ENCODE measurements at places on chromosomes 4 and X.

DNA sequence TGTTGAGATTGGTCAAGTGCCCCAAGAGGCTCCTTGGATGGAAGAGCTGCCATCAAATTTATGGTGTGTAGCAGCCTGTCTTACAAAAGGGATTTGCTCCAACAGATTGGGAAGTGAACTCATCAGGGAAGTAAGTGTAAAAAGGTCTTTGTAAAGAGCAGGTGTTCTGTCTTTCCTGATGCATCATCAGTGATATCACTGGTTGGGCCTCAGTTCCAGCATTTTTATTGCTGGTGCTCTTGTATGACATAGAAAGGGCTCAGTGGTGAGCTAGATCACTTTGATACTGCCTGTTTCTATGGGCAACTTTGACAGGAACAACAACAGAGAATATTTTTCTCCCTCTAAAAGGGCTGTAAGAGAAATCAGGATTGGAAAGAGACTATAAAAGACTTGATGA, 8.7 kb upstream of the GABRE start:
- no peak for DNase-seq

DNA sequence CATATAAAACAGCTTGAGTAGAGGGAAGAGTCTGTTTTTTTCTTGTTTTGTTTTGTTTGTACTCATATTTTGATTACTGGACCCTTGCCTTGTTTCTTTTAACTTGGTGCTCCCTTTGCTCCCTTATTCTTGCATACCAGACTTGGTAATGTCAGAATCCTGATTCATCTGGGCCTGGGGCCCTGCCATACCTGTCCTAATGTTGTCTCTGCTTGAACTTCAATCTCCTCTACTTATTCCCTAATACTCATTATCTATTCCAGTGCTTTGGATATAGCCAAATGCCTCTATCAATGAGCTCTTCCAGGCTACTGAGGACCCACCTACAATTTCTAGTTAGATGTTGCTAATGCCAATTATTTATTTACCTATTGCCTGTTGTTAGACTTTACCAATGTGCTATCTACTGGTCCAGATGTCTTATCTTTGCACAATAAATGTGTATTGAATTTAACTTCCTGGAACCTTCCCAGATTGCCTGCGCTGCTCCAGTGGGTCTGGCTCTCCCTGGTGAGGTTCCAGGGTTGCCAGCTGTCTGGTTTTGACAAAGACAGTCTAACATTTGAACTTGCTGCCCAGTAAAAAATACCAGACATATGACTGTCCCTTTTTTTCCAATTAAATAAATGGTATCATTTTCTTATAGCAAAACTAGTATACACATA, 64.4 kb upstream of the ACSL4 start:
- DNase-seq: no peak

GRCh38 chrX:129769467-129770154, 10.1 kb upstream of the SASH3 start:
- DNase-seq: no peak

GRCh38 chr4:815464-816146, 10.3 kb downstream of the CPLX1 start:
- DNase-seq: no peak

DNA sequence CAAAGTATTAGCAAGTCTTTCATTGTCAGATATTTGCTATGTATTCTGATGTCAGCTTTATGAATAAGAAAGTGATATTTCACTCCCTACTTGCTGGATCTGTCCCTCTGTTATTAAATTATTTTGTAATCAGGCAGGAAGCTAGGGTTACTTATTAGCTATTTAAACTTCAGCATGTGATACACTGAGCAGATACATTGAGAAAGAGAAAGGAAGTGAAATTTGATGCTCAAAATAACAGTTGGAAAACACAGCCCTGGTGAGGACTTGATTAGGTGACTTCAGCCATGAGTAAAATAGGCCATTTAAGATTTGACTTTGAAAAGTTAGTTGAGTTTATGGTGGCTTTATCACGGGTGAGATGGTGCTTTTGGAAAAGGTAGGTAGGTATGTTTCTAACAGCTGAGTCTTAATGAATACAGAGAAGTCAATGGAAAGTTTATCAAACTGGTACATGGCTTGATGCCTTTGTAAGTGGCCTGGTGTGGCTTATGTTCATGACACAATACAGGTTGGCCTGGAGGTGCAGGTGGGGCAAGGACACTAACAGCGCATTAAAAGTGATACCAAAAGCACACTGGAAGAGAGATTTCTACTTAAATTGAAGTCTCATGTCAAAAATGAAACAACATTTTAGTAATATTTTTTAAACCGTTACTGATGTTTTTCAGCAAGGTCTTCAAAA, 321.2 kb upstream of the SPOCK3 start:
- no peak for DNase-seq

GRCh38 chrX:100409610-100410590, at the start of gene PCDH19:
Gene PCDH19 (minus strand): TSS chrX:100410273. CDS start chrX:100408597, 1,676 bp downstream.
- DNase-seq: peak; percentile 71

DNA sequence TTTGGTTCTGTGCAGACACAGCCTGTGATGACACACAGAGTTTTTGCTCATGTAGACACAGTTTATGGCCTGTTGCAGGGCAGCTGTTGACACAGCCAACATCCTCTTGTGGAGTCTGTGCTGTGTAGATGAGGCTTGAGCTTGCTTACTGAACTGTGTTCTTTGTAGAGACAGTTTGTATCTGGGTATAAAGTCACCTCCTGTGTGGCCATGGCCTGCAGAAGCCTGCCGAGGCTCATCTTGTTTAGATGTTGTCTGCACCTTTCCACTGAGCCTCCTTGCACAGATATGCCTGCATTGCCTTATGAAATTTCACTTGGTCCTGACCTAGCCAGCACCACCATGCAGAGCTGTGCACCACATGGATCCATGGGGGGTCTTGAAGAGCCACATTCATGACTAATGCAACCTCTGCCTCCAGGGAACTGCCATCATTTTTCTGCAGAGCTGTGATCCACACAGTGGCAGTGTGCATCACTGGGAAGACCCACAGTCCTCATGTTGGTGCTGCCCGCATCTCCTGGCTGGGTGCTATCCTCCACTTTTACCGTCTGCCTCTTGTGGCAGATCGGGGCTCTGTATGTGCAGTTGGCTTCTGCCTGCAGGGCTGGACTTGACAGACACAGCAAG, 198.0 kb upstream of the MAMLD1 start:
- peak; percentile 40 for DNase-seq

DNA sequence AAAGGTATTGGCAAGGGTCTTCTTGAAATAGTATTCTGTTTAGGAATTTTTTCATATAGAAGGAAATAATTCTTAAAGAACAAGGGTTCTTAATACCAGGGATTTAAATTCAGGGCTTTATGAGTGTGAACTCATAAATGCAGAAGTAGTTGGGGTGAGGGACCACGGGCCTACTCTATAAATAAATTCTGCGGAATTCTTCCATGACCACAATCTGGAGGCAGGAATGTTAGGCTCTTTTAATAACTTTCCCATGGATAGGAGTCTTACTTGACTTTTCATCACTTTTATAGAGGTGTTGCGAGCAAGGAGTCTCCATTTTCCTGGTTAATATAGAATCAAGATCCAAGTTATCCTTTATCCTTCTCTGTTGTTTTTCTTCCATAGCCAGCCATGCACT, 76.7 kb upstream of the SLC4A4 start:
- DNase-seq: peak; percentile 85

DNA sequence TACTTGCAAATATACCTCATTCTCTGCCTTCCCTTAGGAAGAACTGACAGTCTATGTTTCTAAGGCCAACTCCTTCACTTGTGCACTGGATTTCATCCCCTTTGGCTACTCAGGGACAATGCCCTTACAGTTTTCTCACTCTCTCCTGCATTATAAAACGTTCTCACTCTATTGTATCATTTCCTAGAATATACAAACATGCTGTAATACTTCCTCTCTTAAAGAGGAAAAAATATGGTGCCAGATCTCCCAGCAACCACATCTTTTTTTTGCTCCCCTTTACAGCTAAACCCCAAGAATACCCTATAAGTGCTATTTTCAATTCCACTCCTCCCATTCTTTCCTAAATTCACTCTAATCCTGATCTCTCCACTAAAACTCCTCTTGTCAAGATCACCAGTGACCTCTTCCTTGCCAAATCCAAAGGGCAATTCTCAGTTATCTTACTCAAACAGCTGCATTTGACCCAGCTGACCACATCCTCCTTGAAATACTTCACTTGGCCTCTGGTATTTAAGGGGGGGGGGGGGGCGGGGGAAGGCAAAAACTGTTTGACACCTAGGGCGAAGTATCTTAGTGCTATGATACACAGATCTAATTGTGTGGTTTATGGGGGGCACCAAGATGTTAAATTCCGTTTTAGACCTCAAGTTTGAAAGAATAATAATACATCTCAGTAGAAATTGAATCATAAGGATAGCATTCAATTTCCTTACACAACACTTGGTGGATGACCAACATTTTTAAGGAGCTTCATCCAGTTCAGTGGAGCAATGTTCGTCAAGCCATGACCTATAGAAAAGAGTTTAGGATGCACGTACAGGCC, 1.6 kb downstream of the RCHY1 start:
- peak; percentile 40 for DNase-seq

- no peak for DNase-seq
These were observed 30.2 kb upstream of the LGI2 start for GRCh38 chr4:25060963-25061340.

GRCh38 chrX:74179071-74179470, 124.9 kb upstream of the ZCCHC13 start:
- DNase-seq: peak; percentile 32

GRCh38 chrX:37666516-37666915, 19.1 kb upstream of the XK start:
- no peak for DNase-seq

- no peak for DNase-seq
These were observed 75.4 kb upstream of the ANXA3 start for GRCh38 chr4:78476108-78476704.

DNA sequence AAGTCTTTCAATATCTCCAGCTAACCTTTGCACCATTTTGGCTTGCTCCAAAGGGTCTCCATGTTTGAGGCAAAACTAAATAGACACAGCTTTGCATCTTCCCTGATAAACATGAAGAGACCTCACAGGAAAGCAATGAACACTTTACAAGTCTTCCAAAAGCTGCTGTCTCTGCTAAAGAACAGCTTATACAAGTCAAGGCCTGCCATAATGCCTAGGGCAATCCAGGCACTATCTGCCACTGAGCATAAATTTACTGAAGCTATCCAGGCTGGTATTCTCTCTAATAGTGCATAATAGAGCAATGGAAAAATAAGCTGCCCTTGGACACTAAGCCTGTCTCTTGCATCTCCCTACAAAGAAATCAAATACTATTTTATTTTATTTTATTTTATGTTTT, 60.1 kb upstream of the S100G start:
- no peak for DNase-seq

GRCh38 chr4:134201216-134202161, at the start of gene PABPC4L:
Gene PABPC4L (minus strand): TSS chr4:134201789. CDS start chr4:134201019, 770 bp downstream.
- peak; percentile 75 for DNase-seq

All from fibroblast of skin of right biceps (primary cell).